ENCODE measurements at places on chromosomes 3 and 15.

GRCh38 chr3:168977716-168978374, 685.7 kb downstream of the MECOM start:
- no peak for DNase-seq

DNA sequence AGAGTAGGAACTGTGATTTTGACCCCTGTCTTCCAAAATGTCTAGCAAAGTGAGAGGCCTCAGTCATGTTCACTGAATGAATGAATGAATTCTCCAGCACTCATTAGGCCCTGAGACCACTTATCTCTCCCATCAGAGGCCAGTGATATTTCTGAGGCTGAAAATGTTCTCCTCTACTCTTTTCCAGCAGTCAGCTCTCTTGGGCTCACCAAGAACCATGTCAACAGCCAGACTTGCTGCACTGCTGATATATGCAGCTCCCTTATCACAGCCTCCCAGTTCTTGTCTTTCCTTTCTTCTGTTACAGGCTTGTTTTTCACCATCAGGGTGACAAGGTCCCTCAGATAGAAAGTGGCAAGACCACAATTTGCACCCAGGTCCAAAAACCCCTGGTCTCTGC, 28.7 kb upstream of the MFSD1 start:
- DNase-seq = no peak

DNA sequence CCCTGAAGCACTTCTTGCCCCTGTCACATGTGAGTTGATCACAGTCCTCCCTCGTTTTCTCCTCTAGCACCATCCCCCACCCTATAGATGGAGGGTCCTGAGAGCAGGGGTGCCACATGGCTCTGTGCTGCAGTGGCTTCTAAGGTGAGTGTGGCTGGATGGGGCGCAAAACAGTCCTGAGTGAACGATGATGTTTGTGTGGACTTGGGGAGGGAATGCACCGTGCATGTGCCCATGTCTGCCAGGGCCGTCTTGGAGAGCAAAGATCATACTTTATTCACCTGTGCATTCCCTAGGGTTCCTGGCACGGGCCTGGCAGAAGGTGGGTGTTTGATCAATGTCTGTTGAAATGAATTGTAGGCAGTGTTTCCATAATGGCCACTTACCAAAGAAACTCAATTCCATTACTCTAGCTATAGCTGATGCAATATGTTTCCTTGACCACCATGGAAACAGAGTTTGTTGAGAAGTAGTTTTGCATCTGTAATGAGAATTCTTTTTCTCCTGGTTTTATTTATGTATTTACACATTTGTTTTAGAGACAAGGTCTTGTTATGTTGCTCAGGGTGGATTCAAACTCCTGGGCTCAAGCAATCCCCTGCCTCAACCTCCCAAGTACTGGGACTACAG, 58.0 kb downstream of the ABTB1 start:
- DNase-seq = peak; percentile 63

DNA sequence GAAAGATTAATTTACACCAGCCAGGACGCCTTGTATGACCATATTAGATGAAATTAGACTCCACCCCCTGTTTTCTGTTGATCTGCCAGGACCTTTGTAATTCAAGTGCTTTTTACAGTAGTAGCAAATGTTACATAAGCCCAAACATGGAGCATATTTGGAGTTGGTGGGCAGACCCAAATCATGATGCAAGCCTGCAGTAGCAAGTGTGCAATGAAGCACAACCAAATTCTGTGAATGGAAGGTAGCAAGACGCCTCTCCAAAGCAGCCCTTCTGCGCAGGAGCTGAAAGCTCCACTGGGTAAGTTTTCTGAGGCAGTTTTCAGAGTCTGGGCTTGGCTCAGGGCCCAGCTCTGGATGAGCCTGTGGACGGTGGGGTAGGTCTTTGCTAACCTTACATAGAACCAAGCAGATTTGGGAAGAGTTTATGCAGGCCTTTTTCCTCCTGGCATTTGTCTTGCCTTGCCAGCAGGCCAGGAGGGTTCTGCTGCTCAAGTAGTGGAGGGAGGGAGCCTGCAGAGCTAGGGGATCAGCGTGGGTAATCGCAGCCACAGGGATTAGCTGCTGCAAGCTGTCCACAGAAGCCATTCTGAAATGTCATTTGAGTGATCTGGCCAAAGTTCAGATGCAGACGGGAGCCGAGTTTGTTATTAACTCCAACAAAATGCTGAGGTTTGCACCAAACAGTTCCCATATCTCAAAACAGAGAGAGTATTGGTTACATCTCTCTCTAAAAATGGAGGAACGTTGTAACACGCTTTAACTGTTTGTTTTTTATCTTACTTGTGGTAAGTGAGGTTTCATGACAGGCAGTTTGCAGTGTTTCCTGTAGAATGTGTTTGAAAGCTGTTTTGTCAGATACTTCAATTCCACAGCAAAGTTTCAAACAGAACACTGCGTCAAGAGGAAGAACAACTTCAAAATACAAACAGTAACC, 55.4 kb downstream of the PSMD6 start:
- peak; percentile 52 for DNase-seq

DNA sequence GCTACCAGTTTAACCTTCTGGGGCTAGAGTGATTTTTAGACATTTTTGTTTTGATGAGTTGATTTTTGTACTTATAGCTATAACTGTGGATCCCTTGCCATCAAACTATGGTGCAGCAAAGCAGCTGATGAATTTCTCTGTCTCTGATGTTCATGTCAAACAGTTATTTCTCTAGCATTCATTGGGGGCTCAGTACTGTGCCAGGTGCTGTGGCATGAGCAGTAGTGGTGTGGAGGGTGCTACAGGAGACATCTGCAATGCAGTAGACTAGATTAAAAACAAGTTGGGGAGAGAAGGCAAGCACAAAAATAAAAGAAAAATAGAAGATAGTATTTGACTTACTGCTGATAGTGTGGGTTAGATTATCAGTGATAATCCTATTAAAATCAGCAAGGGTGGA, 95.3 kb downstream of the AKAP13 start:
- no peak for DNase-seq

DNA sequence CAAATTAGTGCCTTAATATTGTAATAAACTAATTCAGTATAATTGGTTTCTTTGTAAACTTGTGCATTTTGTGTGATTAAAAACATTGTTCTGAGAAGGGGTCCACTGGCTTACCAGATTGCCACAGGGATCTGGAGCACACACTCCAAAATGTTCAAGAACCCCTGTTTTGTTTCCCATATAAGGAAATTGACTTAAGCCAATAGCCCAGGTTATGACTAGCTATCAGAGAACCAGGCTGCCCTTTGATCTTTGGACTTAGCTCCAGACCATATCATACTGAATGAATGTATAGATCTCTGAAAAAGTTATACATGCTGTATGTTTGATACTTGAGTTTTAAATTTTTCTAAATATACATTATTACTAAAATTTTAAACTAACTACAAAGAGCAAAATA, 91.7 kb downstream of the NPTN start:
- DNase-seq = no peak
